ENCODE measurements at places on chromosomes 12 and 14. TPM values are rescaled to one million over a fixed set of nuclear protein-coding genes. Genes with fewer than 3 reads are reported as not detected.

Gene RTL1
- not detected for total RNA-seq

Gene TAS2R42
- total RNA-seq, result not detected

Gene GPR84
- 0.16 TPM for total RNA-seq

Gene MRPL42
- total RNA-seq, result 50.1 TPM

Gene CMA1
- total RNA-seq, result not detected

Gene C12orf42
- total RNA-seq, result not detected

Gene PLXNC1
- 46.6 TPM for total RNA-seq

Gene NUBPL
- 11.9 TPM for total RNA-seq

Gene KRT83
- total RNA-seq, result not detected

Gene GZMH
- not detected for total RNA-seq

Gene KCNJ8
- total RNA-seq, result 2.3 TPM

Gene P2RX2
- total RNA-seq, result not detected

Gene MANSC4
- total RNA-seq, result not detected

Gene OR6C6
- not detected for total RNA-seq

Gene CCDC197
- total RNA-seq, result not detected

Gene EXOC3L4
- not detected for total RNA-seq

Gene DDX47
- 59.3 TPM for total RNA-seq

Gene ST8SIA1
- 7.1 TPM for total RNA-seq

Gene SLC17A8
- total RNA-seq, result not detected

Gene ARHGDIB
- 3.2 TPM for total RNA-seq

Gene MYO1A
- 0.12 TPM for total RNA-seq

Gene TM9SF1
- 76.5 TPM for total RNA-seq

Gene KRT75
- not detected for total RNA-seq

Gene PTPN6
- 0.61 TPM for total RNA-seq

Gene PRB2
- not detected for total RNA-seq

Gene ART4
- not detected for total RNA-seq

Gene CLEC4D
- total RNA-seq, result not detected

Gene AKAP5
- total RNA-seq, result 0.36 TPM

Gene FSCB
- not detected for total RNA-seq

Gene TC2N
- 0.97 TPM for total RNA-seq

Gene SLCO1B1
- not detected for total RNA-seq

Gene WSCD2
- not detected for total RNA-seq

Gene ZFHX2
- 0.12 TPM for total RNA-seq

Gene KRT6C
- total RNA-seq, result not detected

Gene MRPL51
- total RNA-seq, result 46.0 TPM

Gene CD163
- 0.24 TPM for total RNA-seq

Gene TMEM132D
- 0.16 TPM for total RNA-seq

Gene LRRK2
- total RNA-seq, result 8.9 TPM

Gene RPGRIP1
- total RNA-seq, result not detected

Gene DENR
- 29.4 TPM for total RNA-seq

Gene FOS
- total RNA-seq, result 2.6 TPM

Gene ORAI1
- total RNA-seq, result 7.7 TPM

Gene SYNDIG1L
- not detected for total RNA-seq

Gene DPPA3
- not detected for total RNA-seq

Gene FGF23
- not detected for total RNA-seq

Gene MIP
- total RNA-seq, result 0.32 TPM

Gene GUCY2C
- not detected for total RNA-seq

Gene NPAS3
- total RNA-seq, result 1.3 TPM

Gene OTUB2
- total RNA-seq, result 2.2 TPM

Gene SLC7A8
- 17.4 TPM for total RNA-seq
